ENCODE measurements at places on chromosomes 12 and 14.

- no peak for DNase-seq
Observed at GRCh38 chr14:24422694-24423601, 6.5 kb downstream of the CBLN3 start.

DNA sequence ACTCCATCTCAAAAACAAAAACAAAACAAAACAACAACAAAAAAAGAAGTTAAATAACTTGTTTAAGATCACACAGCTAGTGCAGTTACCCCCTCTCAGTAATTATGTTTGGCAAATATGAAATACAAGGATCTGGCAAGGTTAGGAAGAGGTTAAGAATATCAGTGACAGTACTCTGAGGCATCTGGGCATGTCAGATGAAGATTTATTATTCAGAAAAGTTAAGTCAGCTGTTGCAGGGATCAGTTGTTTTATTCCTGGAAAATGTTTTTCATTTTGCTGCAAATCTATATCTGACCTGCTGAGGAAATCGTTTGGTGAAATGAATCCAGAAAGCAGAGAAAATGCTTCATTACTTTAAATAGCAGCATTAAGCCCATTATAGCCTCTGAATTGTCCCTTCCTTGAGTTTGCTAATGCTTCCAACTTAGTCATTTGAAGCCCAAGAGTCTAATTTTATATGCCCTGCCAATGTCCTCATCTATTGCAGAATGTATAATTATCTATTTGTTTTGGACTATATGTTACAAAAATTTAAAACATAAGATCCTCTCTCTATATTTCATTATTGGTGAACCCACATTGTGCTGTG lies 8.1 kb downstream of the GPX2 start:
- DNase-seq: no peak

DNA sequence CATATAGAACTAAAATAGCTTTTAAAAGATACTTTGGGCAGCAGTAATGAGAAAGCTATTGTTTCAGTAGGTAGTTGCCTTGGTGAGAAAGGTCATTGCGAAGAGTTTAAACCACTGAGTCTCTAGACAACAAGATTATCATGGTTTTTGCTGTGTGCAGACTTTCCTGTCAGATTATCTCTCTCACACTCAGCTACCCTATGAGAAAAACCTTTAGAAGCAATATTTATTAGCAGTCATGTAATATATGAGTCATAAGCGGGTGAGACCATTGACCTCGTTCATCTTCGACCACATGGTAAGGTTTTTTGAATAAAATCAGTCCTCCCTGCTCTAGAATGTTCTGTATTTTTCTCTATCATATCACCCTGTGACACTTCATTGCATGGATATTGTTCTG lies 59.9 kb downstream of the GPR65 start:
- DNase-seq: no peak

DNA sequence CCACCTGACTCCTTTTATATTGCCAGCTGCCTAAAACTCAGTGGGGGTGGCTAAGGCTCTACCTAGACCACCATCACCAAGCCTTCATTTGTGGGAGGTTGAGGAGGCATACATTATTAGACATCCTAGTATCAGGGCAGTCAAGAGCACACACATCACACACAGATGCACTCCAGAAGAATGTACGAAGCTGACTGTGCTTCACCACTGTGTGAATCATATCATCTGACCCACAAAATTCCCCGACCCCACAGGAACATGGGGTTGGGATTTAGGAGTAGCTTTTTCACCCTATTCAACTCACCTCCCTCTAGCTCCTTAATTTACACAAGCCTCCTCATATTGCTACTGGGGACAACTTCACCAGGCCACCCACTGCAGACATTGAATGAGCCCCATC lies 64.8 kb upstream of the BDKRB2 start:
- no peak for DNase-seq

DNA sequence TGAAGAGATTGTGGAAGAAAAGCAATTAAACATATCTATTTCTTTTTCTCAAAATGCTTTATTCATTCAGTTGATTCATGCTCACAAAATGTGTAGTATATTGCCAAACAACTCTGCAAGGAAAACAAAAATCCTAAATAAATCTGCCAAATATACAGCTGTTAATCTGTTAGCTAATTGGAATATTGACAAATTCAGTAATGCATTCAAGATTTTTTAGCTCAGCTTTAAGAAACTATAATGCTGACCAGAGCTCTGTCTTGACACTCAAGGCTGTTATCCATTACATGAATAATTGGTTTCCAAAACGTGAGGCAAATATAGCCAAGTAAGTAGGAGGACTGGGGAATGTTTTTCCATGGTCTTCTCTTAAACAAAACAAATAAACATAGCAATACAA lies 146.8 kb downstream of the TMTC2 start:
- DNase-seq: no peak

DNA sequence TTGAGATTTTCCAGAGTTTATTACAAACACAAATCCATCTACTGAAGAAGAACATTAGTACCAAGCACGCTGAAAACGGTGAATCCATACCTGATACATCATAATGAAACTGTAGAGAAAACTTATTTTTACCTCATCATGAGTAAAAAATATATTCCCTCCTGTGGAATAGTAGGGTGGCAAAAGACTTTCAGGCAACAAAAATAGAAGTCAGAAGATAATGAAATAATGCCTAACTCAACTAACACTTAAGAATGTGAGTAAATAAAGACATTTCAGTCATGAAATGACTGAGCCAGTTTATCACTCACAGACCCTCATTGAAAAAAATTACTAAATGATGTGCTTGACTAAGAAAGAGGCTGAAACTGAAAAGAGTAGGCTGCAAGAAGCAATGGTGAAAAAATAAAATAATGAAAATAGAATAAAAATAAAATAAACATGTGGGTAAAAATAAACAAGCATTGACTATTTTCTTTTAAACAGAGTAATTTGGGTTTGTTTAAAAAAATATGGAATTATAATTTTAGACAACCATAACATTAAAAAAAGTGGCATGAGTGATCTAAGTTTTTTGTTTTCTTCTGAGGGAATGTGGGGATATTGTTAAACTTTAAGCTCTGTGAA lies 148.6 kb downstream of the ASCL1 start:
- DNase-seq: no peak

DNA sequence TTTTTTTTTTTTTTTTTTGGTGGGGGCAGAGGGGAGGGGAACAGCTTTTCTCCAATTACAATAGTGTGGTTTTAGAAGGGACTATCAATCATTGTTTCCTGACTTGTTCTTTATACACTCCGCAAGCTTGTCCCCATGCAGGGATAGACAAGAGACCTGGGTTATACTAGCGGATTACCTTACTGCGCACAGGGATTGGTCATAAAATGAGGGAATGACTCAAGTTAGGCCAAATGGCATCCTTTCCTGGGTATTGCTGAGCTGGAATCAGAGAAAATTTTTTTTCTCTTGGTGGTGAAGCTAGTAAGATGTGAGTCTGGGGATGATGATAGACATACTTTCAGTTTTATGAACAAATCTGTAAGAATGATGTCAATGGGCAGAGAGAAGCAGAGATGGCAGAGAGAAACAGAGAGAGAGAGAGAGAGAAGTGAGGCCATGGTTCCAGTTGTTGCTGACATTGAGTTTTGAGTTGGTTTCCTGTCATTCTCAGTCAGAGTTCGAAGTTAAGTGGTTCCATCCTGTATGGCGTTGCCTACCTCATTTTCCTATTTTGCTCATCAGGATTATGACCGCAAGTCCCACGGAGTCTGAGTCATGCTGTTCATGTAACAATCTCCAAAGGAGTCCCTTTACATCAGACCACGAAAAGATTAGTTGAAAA lies 59.1 kb upstream of the OTOGL start:
- peak; percentile 81 for DNase-seq

- no peak for DNase-seq
Observed at GRCh38 chr12:66916189-66916588, 237.3 kb upstream of the GRIP1 start.

DNA sequence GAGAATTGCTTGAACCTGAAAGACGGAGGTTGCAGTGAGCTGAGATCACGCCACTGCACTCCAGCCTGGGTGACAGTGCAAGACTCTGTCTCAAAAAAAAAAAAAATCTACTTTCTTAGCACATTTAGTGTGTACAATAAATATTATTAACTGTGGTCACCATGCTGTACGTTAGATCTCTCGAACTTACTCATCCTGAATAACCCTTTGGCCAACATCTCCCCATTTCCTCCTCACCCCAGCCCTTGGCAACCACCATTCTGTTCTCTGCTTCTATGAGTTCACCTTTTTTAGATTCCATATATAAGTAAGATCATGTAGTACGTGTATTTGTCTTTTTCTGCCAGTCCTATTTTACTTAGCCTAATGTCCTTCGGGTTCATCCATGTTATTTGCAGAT lies 13.4 kb downstream of the FUT8 start:
- DNase-seq: no peak
